ENCODE measurements at places on chromosomes 13 and 19.
A peak's percentile ranks its signal among the peaks of the same experiment; 100 is the strongest.

- no peak for DNase-seq
These were observed 247.9 kb downstream of the DACH1 start for GRCh38 chr13:71619096-71619495.

- no peak for DNase-seq
These were observed 883.4 kb downstream of the DIAPH3 start for GRCh38 chr13:59280297-59280696.

DNA sequence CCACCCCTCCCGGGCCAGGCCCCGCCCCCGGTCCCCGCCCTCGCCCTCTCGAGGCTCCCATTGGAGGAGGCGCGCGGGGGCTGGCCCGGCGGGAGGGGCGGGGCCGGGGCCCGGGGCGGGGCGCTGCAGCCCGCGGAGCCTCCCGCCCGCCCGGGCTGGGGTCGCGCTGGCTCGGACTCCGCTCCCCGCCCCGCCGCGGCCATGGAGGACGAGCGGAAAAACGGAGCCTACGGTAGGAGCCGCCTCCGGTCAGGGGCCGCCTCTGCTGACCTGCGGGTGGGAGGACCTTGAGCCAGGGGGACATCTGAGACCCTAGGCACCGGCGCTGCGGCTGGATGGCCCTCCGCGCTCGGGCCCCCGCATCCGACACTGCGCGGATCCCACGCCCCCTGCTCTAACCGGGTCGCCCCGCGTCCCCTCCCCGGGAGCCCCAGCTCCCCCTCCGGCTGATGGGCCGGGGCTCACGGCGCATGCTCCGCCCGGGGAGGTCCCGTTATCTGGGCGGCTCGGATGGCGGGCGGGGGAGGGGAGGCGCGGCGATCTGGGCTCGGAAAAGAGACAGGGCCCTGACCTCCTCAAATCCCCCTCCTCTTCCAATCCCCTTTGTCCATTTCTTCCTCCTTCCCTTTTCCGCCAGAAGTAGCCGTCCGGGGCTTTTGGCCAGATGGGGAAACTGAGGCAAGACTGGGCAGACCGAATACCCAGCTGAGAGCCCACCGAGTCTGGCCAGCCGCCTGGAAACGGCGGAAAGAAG is 15.4 kb upstream of the AP1M2 start:
- DNase-seq: peak; percentile 91

- no peak for DNase-seq
These were observed 76.0 kb downstream of the ELF1 start for GRCh38 chr13:40943073-40943472.

- no peak for DNase-seq
These were observed 97.7 kb upstream of the DOCK9 start for GRCh38 chr13:99075268-99076191.

- DNase-seq: peak; percentile 92
These were observed 8.6 kb downstream of the C19orf81 start for GRCh38 chr19:50657712-50658440.

DNA sequence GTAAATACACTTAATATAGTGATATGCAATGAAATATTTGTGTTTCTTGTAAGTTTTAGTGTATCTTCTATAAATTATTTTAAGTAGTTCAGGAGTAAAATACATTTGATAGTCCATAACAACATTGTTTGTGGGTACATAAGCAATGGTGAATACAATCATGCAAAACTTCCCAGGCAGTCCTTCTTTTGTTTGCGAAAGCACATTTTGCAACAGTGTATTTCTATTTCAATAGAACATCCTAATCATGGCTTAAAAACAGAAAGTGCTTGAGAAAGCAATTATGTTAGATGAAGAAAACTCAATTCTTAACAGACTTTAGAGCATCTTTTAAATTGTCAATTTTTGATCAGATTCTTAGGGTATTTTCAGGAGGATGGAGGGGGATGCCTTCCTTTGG is 155.6 kb downstream of the POSTN start:
- no peak for DNase-seq

DNA sequence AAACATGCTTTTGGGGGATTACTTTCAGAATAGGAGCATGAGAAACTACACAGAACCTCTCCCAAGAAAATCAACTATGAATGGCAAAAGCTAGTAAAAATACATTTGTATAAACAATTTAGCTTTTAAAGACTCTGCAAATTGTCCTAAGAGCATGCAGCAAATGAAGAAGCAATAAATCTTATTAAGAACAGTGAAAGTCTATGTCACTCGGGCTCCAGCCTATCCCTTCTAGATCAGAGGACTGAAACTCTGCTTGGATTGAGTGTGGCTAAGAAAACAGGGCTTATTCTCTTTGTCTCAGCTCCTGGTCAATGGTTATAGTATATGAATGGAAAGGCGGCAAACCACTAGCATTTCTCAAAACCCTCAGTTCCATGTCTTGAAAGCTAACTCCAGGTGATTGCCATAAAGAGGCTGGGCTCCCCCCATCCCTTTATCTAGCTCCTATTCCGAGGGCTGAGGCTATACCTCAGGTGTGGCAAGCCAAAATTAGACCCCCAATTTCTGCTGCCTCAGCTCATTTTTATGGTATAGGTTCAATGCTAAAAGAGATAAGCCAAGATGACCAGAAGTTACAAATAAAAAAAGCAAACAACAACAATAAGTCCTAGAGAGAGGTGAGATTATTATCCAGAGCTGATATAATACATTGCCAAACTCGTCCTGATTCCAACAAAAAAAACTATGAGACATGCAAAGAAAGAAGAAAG is 953.2 kb downstream of the SLITRK6 start:
- DNase-seq: no peak

GRCh38 chr13:51237386-51237785 is 15.2 kb downstream of the FAM124A start:
- DNase-seq: no peak

- no peak for DNase-seq
These were observed 172.2 kb downstream of the DNAJC15 start for GRCh38 chr13:43195551-43195950.

All from stimulated activated CD4-positive, alpha-beta T cell treated with anti-CD3 and anti-CD28 coated beads, TNF-alpha, amount 100 ng/mL, for 48 hours (primary cell).